ENCODE measurements at places on chromosomes 7 and 10.
A peak's percentile ranks its signal among the peaks of the same experiment; 100 is the strongest.

- H3K36me3 ChIP-seq, result no peaks in the 10 kb centered on the region
- no peak overlapping the region for H3K4me3 ChIP-seq
- no peak for DNase-seq
- H3K27ac ChIP-seq, result no peak overlapping the region
- no peaks in the 10 kb centered on the region for H3K4me1 ChIP-seq
- H3K27me3 ChIP-seq, result no peaks in the 10 kb centered on the region
These were observed 146.3 kb downstream of the MALRD1 start for GRCh38 chr10:19194866-19195265.

GRCh38 chr7:5683280-5683670, 98.2 kb downstream of the RNF216 start:
- no peak for DNase-seq
- H3K27ac ChIP-seq, result no peak overlapping the region
- H3K4me3 ChIP-seq, result no peak overlapping the region
- no peaks in the 10 kb centered on the region for H3K36me3 ChIP-seq

DNA sequence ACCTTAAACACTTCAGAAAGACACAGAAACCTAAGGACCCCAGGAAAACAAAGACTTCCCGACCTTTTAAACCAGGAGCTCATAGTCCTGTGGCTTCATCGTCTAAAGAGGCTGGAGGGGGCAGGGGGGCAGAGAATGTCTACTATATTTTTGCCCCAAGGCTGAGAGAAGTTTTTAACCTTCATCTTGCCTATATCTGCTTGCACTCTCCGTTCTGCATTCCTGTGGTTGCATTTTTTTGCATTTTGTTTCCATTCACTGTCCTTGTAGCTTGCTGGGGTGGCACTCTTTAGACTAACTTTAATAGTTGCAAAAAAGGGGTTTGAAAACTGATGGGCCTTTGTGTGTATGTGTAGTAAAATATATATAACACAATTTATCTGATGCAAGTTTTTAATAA, 23.7 kb downstream of the PRKAR2B start:
- H3K27me3 ChIP-seq, result no peaks in the 10 kb centered on the region
- no peaks in the 10 kb centered on the region for H3K36me3 ChIP-seq
- peaks cover 9% of the 10 kb centered on the region for H3K4me1 ChIP-seq
- H3K4me3 ChIP-seq, result no peak overlapping the region
- H3K27ac ChIP-seq, result no peak overlapping the region
- DNase-seq, result no peak

DNA sequence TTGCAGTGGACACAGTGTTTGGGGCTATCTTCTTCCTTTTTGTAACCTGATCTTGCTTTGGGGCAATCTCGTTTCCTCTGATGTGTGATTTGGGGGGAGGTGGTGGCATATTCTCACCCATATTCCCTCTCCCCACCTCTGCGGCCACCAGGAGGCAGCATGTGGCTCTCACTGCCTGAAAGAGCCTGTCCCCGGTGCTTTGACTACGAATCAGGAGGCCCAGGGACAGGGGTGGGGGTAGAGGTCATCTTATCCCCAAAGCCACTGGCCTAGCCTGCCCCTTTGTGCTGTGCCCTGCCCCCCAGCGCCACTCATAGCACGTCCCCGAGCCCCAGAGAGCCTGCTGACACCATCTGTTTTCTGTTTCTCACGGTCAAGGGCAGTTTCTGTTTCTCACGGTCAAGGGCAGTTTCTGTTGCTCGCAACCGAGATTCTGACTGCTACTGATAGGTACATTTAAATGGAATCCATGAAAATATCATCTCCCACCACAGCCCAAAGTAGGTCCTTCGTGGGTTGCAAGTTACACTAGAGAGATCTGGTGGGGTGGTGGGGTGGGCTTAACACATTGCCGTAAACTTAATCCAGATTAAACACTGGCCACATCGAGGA, 28.2 kb downstream of the PHYH start:
- H3K27me3 ChIP-seq, result no peaks in the 10 kb centered on the region
- no peak overlapping the region for H3K27ac ChIP-seq
- DNase-seq, result peak; percentile 6
- H3K4me3 ChIP-seq, result no peak overlapping the region
- H3K4me1 ChIP-seq, result no peaks in the 10 kb centered on the region
- no peaks in the 10 kb centered on the region for H3K36me3 ChIP-seq
